ENCODE measurements at places on chromosomes 4 and X. TPM values are rescaled to one million over a fixed set of nuclear protein-coding genes. Genes with fewer than 3 reads are reported as not detected.

Gene MAGEA2B
- total RNA-seq = not detected

Gene NEXMIF
- total RNA-seq = 2.1 TPM

Gene VEGFD
- total RNA-seq = 1.5 TPM

DNA sequence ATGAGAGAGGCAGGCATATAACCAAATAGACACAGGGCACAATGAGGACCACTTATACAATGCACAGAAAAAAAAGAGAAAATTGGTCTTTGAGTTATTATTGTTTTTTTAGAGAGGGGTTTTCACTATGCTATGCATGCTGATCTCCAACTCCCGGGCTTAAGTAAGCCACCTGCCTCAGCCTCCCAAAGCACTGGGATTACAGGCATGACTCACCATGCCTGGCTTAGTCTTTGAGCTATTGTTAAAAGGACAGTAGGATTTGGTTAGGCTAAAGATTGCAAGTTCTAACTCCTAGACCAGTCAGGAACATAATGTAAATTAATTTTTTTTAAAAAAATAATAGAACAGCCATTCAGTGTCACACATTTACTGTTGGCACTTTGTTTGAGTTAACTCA lies 340.1 kb downstream of the GPAT3 start:
- no peak for DNase-seq
- H3K36me3 ChIP-seq = no peaks in the 10 kb centered on the region
- H3K27me3 ChIP-seq = no peaks in the 10 kb centered on the region
- no peaks in the 10 kb centered on the region for H3K4me1 ChIP-seq
- H3K27ac ChIP-seq = no peak overlapping the region
- H3K4me3 ChIP-seq = no peak overlapping the region

GRCh38 chr4:122450847-122451246 lies 5.7 kb downstream of the IL2 start:
- no peaks in the 10 kb centered on the region for H3K4me1 ChIP-seq
- no peaks in the 10 kb centered on the region for H3K36me3 ChIP-seq
- DNase-seq = no peak
- no peak overlapping the region for H3K4me3 ChIP-seq
- no peak overlapping the region for H3K27ac ChIP-seq

- H3K4me1 ChIP-seq = no peaks in the 10 kb centered on the region
- H3K36me3 ChIP-seq = no peaks in the 10 kb centered on the region
- no peaks in the 10 kb centered on the region for H3K27me3 ChIP-seq
These were observed 108.9 kb upstream of the TENM3 start for GRCh38 chr4:182134261-182134660.
